ENCODE measurements at places on chromosomes 11 and 22.

DNA sequence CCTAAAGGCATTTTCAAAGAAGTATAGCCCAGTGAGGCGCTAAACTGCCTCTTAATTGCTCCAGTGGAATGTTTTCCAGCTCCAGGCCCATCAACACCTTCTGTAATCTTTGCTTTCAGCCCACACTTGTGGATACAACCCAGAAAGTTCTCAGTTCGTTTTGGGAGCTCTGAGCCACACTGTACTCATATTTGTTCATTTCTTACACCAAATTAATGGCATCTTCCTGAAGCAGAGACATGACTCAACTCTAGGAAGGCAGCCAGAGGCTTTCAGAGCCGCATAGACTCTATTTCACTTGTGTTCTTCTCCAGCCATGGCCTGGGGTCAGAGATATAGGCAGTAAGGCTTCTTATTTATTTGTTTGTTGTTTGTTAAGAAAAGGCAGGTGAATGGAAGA is 175.5 kb upstream of the NCAM1 start:
- peak overlapping the region; percentile 76 for H3K27ac ChIP-seq
- no peaks in the 10 kb centered on the region for H3K36me3 ChIP-seq
- DNase-seq: no peak
- H3K4me3 ChIP-seq: no peak overlapping the region

GRCh38 chr11:92967178-92967577 is 2.3 kb upstream of the MTNR1B start:
- peaks cover 7% of the 10 kb centered on the region for H3K4me1 ChIP-seq
- peaks cover 28% of the 10 kb centered on the region for H3K27me3 ChIP-seq
- H3K4me3 ChIP-seq: no peak overlapping the region
- H3K27ac ChIP-seq: no peak overlapping the region
- no peak for DNase-seq

- H3K36me3 ChIP-seq: no peaks in the 10 kb centered on the region
- no peaks in the 10 kb centered on the region for H3K4me1 ChIP-seq
- DNase-seq: peak; percentile 29
- H3K27ac ChIP-seq: no peak overlapping the region
- H3K27me3 ChIP-seq: no peaks in the 10 kb centered on the region
Measured at GRCh38 chr11:15662285-15662684, 547.6 kb downstream of the INSC start.

GRCh38 chr22:49810363-49811019 is 17.2 kb downstream of the BRD1 start:
- H3K4me1 ChIP-seq: peaks cover 40% of the 10 kb centered on the region
- DNase-seq: no peak
- peaks cover 8% of the 10 kb centered on the region for H3K36me3 ChIP-seq
- H3K4me3 ChIP-seq: no peak overlapping the region
- no peaks in the 10 kb centered on the region for H3K27me3 ChIP-seq
- H3K27ac ChIP-seq: peak overlapping the region; percentile 12

- H3K4me3 ChIP-seq: no peak overlapping the region
- no peaks in the 10 kb centered on the region for H3K36me3 ChIP-seq
- DNase-seq: no peak
- no peaks in the 10 kb centered on the region for H3K27me3 ChIP-seq
Measured at GRCh38 chr11:1930462-1930830, 10.9 kb downstream of the TNNT3 start.

- H3K27ac ChIP-seq: no peak overlapping the region
- no peak for DNase-seq
- no peaks in the 10 kb centered on the region for H3K27me3 ChIP-seq
Measured at GRCh38 chr22:19659805-19660345, 54.4 kb upstream of the SEPTIN5 start.

- no peaks in the 10 kb centered on the region for H3K36me3 ChIP-seq
- no peak overlapping the region for H3K27ac ChIP-seq
- no peak for DNase-seq
- no peaks in the 10 kb centered on the region for H3K4me1 ChIP-seq
Measured at GRCh38 chr11:122832721-122833470, 5.4 kb upstream of the CRTAM start.

GRCh38 chr11:7421136-7421535 is 64.2 kb upstream of the OLFML1 start:
- DNase-seq: peak; percentile 5
- H3K27me3 ChIP-seq: no peaks in the 10 kb centered on the region
- H3K4me3 ChIP-seq: no peak overlapping the region
- H3K4me1 ChIP-seq: no peaks in the 10 kb centered on the region
- no peaks in the 10 kb centered on the region for H3K36me3 ChIP-seq

DNA sequence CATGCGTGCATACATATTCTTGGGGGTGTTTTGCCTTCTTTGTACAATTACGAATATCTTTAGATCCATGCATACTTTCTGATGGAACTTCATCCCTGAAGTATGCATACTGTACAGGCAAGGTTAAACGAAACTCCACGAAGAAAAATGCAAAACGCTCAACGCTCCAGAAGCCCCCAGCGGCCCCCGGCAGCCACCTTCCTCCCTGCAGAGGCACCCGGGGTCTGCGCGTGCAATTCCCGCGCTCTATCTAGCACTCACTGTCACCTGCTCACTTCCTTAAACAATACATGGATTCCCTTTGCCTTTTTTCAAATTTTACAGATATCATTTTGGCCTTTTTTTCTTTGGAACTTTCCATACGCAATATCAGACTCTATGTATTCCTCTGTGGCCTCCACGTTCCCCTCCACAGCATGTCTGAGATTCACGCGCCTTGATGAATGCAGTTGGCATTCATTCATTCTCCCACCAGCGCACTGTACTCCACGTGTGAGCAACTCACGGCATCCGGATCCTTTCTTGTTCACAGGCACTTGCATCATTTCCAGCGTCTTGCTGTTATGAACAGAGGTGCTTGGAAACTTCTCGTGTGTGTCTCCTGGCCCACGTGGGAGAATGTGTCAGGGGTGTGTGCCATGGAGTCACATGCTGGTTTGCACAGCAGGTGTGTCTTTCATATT is 214.3 kb downstream of the CTTN start:
- peaks cover 10% of the 10 kb centered on the region for H3K4me1 ChIP-seq
- no peaks in the 10 kb centered on the region for H3K36me3 ChIP-seq
- H3K27me3 ChIP-seq: no peaks in the 10 kb centered on the region
- H3K27ac ChIP-seq: no peak overlapping the region

- no peak overlapping the region for H3K27ac ChIP-seq
- H3K4me1 ChIP-seq: no peaks in the 10 kb centered on the region
- DNase-seq: no peak
- H3K4me3 ChIP-seq: no peak overlapping the region
Measured at GRCh38 chr11:103920933-103921332, 115.5 kb upstream of the DDI1 start.
